H1 (cell line): ENCODE measurements at places on chromosomes 12 and 14.

DNA sequence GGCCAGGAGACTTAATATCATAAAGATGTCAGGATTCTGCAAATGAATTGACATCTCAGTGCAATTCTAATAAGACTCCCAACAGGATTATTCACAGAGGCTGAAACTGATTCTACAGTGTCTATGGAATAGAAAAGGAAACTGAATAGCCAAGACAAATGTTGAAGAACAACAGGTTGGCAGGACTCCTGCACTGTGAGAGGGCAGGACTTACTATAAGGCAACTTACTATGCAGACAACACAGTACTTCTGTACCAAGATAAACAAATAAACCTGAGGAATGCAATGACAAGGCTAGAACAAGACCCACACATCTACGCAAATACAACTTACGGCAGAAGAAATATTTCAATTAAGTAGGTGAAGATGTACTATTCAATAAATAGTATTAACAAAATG is 132.2 kb upstream of the FKBP4 start:
- DNase-seq, result no peak

GRCh38 chr12:14834509-14834908 is 8.8 kb downstream of the ART4 start:
- DNase-seq, result no peak

DNA sequence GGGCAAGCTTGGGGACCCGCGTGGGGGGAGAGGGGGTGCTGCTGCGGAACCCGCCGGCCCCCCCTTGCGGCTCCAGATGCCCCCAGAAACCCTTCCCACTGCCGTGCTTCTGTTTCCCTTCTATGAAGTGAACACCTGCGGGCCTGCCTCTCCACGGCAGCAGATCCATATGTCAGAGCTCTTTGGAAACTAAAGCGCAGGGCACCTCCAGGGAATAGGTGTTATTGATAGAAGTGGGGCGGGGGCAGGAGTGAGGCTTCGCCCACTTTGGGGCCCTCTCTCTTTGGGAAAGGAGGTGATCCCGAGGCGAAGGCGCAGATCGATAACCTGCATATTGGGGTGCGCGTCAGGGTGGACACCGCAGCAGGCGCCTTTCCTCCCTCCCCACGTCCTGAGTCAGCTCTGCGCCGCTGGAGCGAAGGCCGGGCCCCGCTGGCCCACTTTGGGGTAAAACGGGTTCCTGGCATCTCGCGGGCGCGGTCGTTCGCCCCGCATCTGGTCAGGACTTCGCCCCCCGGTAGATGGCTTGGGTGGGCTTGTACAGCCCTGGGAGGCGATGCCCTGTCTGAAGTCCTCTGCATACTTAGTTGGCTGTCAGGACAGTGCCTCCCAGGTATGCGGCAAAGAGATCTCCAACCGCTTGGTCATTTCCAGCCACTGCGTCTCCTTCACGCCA is 524 bp downstream of the KMT5A start:
- peak; percentile 56 for DNase-seq

DNA sequence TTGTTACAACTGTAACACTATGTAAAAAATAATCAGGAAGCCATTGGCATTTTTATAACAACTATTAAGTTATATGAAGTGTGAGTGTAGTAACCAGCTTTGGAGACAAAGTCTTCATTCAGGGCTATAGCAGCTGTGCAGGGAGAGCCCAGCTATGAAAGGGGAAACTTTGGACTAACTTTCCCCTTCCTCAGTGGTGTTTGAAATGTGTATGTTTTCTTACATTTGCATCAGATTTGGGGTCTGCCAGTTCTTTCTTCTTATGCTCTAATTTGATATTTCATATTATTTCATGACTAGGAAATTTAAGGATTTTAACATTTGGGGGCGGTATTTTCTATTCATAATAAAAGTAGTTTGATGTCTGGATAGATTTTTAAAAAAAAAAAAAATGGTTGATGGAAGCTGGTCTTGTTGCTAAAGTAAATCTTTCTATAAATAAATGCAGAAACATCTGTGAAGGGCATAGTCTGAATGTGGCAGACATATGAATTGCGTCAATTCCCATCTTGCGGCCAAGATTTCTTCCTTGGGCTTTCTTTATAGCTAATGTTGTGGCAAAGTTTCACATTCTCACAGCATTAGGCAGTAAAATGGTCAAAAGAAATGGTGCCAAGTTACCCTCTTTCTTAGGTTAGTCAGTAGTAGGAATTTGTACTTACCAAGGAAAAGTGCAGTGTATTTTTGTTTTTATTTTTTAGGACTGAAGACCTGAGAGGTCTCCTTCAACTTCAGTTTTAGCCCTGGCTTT is 35.6 kb downstream of the RASSF8 start:
- DNase-seq, result no peak

DNA sequence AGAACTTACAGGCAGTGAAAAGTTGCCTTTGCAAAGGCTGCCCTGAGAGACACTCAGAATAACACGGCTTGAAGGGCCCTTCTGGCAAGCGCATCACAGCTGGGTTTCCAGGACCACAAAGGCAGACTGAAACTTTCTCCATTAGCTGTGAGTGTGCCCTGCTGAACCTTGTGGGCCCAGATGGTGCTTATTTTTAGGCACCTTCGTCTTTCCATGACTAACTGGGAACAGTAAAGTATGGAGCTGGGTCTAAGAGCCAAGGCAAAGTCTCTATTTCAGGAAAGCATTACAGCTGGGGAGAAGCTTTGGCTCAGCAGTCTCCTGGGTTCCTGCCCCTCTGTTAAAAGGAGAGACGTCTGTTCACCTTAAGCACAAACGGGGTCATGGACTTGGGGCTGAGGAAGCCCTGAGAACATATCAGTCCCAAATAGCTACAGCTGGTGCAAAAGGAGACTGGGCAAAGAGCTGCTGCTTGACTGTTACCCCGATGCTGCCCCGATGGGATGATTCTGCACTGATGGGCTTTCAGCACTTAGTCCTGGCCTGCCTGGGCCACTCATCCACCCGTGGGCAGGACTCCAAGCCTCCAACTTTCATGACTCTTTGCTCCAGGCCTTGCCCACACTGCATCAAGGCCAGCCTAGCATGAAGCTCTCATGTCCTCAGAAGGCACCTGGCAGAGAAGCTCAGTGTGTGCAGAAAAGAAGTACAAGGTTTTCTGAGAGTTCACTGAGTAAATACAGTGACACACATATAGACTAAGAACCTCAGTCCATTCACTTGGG is 248.3 kb downstream of the PHLDA1 start:
- DNase-seq, result no peak

DNA sequence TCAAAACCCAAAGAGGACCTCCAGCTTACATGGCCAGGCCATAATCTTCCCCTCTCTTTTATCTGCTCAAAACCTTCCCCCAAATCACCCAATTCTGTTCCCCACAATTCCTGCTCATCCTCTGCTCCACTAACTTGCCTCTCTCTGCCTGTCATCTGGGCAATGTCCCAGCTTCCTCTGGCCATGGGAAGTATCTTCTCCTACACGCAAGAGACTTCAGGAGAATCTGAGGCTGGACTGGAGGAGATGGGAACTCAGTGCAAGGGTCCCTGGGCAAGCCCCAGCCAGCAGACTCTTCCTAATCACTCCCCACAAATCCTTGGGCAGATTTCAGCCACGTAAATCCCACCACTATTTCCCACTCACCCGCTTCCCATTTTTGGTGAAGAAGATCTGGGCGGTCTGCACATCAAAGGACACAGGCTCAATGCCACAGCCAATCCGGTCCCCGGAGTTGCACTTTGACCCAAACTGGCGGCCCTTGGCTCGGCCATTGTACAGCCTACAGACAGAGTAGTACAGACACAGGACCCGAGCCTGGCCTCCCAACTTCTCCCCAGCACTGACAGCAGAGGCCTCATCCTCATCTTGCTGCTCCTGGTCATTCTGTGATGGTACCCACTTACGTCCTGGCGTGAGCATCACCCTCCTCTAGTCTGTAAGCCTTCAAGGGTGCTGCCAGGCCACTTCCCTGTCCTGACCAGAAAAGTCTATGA is 4.7 kb downstream of the SPRYD3 start:
- DNase-seq, result no peak
